Epithelial cell of proximal tubule (primary cell): ENCODE measurements at places on chromosomes 6 and 20.

GRCh38 chr6:47235964-47236760, 73.5 kb downstream of the TNFRSF21 start:
- DNase-seq, result no peak

- no peak for DNase-seq
Measured at GRCh38 chr6:36098920-36099647, 31.2 kb upstream of the MAPK13 start.

GRCh38 chr6:56999049-56999448, 44.1 kb downstream of the BEND6 start:
- DNase-seq, result no peak

DNA sequence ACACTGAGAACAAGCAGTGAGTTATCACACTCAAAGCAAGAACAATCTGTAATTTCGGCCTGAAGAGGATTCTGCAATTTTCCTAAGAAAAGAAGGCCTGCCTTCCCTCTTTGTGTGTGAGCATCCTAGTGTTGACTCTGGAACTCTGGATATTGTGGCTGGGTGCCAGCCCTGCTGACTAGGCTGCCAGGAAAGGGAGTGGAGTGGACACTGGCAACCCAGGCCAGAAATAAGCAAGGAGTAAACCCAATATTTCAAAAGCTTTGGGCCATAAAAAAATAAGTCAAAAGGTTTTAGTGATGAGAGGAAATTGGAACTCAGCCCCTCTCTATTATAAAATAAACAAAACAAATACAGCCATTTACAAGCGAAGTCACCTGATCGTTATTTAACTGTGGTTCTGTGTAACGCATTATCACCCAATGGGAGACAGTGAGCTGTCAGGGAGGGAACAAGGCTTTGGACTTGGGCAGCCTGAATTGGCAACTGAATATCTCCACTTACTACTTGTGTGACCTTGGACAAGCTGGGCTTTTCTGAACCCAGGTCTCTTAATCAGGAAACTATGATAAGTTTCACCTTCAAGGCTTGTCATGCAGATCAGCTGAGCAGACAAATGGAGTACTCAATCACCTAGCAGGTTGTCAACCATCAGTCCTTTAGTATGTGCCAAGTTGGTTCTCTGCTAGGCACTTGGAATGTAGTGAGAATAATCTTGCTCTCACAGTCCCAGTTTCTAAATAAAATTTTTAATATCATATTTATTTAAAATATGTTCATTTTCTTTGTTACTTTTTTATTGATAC, 196.2 kb downstream of the PAX1 start:
- DNase-seq, result no peak

GRCh38 chr6:53320964-53321363, 27.8 kb downstream of the ELOVL5 start:
- DNase-seq, result no peak

GRCh38 chr6:7050004-7050403, 57.8 kb upstream of the RREB1 start:
- no peak for DNase-seq

DNA sequence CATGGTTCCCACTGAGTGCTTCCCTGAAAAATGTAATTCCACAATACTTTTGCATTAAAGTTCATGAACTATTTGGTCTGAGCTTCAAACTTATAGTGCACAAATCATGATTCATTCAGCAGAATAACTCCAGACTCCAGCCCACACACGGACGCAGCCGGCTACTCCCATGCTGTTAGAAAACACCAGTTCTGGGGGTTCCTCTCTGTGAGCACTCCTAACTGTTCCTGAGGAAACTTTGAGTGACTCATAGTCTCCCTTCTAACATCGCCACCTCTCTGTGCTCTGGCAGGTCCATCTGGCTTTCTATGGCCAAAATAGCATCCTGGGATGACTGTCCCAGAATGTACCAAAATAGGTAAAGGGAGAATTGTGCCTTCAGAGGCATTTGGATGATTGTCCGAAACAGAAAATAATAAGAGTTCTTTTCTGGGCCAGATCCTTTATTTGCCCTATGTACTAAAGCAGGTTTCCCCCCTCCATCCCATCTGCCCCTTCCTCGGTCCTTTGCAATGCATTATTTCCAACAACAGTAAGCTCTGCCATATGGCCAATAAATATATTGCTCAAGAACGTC, 32.3 kb upstream of the LY86 start:
- no peak for DNase-seq

- no peak for DNase-seq
Measured at GRCh38 chr6:160891690-160892089, 99.9 kb upstream of the MAP3K4 start.

DNA sequence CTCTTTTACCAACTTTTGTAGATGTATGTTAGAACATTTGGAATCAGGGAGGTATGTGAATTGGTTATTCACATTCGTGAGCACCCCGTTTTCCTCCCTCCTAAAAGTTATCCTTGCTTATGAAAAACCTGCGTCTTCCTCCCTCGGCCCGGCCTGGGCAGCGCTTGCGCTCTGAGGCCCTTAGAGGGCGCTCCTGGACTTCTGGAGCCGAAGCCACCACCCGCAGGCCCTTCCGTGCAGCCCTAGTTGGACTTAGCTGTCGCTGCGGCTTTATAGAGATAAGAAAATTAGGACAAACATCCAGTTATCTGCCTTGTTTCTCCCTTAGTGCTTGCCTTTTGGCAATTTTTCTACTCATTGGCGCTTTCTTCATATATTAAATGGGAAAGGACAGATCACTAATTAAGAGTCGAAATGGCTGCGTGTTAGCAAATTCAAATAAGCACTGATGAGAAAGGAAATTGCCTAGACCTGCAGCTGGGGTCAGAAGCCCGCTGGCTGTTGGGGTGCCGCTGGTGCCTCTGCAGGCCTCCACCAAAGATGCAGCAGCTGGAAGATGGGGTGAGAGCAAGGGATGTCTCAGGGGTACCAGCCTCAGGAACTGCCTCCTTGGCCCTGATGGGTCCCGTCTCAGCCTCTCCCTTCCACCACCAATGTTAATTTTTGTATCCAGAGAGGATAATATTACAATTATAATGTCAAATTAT, 5.2 kb downstream of the FNDC1 start:
- DNase-seq, result no peak

DNA sequence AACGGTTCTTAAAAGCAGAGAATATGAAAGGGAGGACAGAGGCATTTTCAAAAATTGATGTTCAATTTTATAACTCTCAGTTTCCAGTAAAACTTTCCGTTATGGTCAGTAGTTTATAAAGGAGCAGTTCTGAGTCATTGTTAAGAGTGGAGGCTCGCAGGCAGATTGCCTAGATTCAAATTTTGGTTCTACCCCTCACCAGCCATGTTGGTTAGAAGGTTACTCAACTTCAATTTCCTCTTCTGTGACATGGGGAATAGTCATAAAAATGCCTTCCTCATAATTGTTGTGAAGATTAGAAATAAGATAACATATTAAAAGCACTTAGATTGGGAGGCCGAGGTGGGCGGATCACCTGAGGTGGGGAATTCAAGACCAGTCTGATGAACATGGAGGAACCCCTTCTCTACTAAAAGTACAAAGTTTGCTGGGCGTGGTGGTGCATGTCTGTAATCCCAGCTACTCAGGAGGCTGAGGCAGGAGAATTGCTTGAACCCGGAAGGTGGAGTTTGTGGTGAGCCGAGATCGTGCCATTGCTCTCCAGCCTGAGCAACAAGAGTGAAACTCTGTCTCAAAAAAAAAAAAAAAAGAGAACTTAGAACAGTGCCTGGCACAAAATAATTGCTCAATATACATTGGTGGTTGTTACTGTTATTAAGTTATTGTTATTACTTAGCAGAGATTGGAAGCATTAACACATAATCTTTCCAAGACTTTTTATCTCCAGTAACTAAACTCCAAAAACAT, 348.9 kb downstream of the NRN1 start:
- DNase-seq, result no peak

- DNase-seq, result no peak
Measured at GRCh38 chr6:108873251-108873650, 25.0 kb downstream of the ARMC2 start.

DNA sequence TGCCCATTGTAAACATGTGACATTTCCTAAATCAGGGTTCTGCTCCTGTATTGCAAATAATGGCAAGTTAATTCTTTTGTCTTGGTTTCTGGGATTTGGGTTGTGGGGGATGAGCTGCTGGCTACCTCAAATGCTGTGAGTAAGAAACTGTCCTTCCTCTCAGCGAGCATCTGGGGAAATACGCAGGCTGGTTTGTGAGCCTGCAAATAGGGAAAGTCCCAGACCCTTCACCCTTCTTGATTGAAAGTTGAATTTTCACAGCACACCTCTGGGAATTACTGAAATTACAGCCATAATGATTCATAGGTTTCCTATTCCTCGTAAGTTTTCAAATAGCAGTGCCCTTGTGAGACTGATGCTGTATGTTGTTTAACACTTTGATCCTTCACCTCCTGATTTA, 138.1 kb downstream of the TBXT start:
- no peak for DNase-seq

GRCh38 chr6:28980137-28980851, 24.8 kb downstream of the ZNF311 start:
- no peak for DNase-seq

GRCh38 chr6:22709803-22710202, 140.4 kb downstream of the HDGFL1 start:
- DNase-seq, result no peak

DNA sequence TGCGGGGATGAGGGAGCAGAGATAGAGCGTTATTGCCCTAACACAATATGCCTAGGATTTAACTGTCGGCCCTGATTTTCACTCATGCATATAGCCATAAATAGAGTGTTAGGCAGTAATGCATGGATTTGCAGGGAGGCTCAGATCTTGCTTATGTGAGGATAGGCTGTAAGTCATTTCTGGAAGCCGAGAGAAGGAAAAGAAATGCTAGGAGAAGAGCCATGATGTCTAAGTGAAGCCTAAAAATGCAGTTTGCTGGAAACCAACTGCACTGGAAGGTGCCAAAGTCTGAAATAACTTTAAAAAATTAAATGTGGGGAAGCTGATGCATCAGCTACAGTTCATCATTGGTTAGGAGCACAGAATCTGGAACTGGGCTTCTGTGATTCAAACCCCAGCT, 54.3 kb downstream of the ADTRP start:
- DNase-seq, result no peak

GRCh38 chr6:153767127-153767526, 271.9 kb upstream of the OPRM1 start:
- DNase-seq, result no peak

DNA sequence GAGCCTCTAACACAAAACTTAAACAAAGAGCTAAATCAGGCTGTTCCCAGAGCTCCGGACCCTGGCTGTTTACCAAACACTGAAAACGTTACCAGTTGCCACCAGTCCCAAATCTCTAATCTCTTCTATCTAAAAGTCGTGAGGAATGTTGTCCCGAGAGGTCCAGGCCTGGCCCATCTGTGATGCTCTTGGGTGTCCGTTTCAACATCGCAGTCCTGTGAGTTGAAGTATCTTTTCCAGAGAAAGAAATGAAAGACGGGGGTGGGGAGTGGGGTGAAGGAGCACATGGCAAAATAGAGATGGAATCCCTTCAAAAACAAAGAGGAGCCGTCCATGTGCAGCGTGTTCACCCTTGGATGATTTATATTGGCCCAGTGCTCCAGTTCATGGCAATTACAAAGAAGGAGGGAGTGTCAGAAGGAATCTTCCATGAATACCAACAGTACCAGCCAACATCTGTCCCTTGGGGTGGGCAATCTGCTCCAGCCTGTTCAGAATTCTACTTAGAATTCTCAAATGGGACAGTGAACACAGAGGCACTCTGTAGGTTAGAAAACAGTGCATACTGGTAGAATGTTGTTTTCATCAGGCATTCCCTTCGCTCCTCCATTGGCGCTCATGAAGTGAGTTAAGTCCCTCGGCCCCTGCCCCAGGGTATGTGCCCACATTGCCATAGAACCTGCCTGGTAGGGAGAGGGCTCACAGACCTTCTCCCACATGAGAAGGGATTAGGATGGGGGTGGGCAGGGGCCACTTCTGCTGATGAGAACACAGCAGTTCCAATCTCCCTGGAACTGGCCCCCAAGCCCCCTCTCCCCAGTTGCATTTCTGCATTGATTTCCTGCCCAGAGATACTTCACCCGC, 112.1 kb downstream of the LY86 start:
- no peak for DNase-seq

DNA sequence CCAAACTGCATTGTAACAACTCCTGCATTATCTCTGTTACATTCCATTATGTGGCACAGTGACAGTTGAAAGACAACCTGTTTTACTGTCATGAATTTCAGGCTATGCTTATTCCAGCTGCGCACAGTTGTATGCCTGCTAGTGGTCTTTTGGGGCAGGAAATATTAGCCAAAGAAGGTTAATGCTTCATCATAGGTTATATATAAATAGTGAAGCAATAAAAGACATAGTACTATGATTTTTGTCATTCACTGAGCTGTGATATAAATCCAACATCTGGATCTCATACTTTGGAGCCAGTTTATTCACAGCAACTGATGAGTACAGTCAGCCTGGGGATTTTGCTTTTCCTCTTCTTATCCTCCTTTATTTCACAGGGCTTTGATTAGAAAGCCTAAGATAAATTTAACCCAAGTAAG, 55.6 kb downstream of the FILIP1 start:
- no peak for DNase-seq

DNA sequence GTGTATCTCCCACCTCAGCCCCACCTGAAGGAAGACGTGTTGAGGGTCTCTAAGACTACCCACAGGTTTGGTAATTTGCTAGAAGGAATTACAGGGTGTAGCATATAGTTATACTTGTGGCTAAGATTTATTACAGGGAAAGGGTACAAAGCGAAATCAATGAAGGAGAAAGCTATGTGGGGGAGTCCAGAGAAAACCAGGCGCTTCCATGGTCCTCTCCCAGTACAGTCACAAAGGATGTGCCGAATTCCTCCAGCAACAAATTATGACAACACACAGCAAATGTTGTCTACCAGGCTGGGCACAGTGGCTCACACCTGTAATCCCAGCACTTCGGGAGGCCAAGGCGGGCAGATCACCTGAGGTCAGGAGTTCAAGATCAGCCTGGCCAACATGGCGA, 64.1 kb upstream of the TGM3 start:
- no peak for DNase-seq

- peak; percentile 93 for DNase-seq
Measured at GRCh38 chr6:16681260-16681873, 79.9 kb downstream of the ATXN1 start.

- no peak for DNase-seq
Measured at GRCh38 chr20:46188866-46189541, 70.9 kb downstream of the CD40 start.

DNA sequence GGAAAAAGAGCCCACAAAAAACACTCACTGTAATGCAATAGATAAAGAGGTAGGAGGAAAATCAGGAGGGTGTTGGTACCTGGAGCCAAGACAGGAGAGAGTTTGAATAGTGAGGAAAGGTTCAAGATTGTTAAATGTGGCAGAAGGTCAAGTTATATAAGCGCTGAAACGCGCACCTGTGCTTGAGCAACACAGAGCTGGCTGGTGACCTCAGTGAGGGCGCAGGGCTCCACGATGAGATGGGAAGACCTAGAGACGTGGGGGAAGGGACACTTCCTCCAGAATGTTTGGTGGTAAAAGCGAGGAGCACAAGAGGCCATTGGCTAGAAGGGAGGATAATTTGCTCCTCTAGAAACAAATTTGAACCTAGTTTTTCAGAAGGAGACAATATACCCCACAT, 4.2 kb upstream of the PPP1R14C start:
- DNase-seq, result no peak
